ACHN (cell line): ENCODE measurements at places on chromosomes 6 and 20.

GRCh38 chr6:30875244-30876038, 8.9 kb upstream of the DDR1 start:
- DNase-seq = no peak

DNA sequence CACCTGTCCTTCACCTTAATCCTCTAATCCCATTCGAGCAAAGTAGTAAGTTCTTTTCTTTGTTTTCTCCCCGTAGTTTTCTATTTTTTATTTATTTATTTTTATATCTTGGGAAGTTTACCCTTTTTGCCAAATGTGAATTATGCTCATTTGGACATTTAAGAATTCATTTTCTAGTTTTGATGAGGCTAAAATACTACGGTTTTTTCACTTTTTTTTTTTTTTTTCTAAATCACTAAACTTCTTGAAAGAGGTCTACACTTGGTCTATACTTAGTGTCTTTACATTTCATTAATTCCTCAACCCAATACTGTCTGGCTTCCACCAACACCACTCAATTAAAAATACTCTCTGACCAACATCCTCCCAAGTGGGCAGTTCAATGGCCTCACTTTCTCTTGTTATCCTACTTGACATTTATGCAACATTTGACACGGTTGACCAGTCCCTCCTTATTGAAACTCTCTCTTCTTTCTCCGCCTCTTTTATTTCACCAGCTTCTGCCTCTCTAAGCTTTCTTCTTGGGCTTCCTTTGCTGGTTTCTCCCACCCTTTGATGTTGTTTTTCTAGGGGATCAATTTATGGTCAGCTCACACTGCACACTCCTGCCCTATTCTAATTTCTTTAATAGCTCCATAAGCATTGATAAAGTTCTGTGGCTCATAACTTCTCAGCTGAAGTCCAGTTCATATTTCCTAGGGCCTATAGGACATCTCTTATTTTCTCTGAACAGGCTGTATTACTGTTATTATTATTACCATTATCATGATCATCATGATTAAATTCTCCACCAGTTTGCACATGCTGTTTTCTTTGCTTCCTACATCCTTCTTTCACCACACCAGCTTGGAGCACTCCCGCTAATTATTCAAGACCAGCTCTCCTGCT, 72.6 kb upstream of the CITED2 start:
- no peak for DNase-seq

DNA sequence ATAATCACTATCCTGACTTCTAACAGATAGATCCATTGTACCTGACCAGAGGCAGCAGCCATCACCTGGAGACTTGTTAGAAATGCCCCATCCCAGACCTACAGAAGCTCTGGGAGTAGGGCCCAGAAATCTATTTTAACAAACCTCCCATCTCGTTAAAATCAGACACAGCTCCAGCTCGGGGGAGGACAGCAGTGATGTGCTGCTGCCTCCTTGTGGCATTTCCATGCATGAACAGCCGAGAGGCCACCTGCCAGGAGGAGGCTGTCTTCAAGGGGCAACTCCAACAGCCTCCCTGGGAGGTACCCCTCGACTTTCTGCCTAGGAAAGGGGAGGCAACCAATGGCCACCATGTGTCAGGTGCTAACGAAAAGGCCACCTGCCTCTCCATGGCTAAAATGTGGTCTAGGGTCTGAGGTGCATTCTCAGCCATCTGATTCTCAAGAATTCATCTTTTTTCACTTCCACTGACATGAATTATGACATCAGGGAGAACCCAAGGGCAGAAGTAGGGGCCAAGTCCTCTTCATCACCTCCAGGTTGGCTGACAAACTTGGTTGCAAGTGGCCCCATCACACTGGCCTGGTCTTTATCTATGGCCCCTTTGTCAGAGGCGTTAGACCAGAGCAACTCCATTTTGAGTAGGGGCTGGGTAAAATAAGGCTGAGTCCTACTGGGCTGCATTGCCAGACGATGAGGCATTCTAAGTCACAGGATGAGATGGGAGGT, 12.2 kb upstream of the KCNK15 start:
- peak; percentile 75 for DNase-seq

GRCh38 chr6:72704979-72705378, 83.1 kb downstream of the KCNQ5 start:
- peak; percentile 26 for DNase-seq

- DNase-seq = no peak
These were observed 42.7 kb downstream of the TOX2 start for GRCh38 chr20:43957392-43957791.

DNA sequence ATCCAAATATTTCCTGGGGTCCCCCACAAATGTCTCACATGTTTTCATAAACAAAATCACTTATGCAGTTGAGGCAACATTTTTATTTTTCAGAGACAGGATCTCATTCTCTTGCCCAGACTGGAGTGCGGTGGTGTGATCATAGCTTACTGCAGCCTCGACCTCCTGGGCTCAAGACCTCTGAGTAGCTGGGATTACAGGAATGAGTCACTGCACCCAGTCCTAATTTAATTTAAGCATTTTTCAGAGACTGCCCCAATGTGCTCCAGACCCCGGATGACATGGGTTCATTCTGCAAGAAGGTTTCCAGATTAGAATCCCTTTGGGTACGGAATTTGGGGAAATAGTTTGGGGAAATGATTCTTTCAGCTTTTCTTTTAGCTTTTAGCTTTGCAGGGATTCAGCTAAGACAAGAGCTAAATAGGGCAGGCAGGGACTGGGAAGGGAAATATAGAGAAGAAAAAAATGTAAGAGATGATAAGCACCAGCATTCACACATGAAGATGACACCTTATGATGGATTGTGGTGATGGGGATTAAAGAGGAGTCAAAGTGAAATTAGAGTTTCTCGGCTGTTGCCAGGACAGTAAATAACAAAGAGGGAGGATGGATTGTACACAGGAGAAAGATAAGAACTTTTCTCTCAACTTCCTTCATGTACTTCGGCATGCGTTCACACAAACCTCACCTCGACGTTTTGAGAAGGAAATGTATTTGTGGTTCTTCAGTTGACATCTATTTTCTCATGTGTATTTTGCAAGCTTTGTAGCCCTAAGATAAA, 169.4 kb upstream of the TAB2 start:
- no peak for DNase-seq

DNA sequence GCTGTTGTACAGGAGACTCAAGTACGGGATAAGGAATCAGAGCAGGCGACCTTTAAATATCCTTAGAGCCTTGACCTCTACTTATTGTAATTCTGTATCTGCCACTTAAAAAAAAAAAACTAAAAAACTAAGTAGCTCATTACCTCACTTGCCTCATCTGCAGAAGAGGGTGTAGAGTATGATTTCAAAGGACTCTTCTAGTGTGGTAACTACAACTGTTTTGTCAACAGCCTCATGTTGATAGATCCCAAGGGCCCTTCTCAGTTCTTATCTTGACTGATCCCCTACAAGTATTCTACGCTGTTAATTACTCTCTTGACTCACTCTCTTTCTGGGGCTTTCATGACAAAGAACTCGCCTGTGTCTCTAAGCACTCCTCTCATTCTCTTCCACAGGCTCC, 16.7 kb upstream of the PDYN start:
- DNase-seq = no peak

GRCh38 chr6:37303091-37303660, 45.2 kb upstream of the TMEM217 start:
- no peak for DNase-seq

- no peak for DNase-seq
These were observed 523 bp downstream of the CPXM1 start for GRCh38 chr20:2799688-2800520.

DNA sequence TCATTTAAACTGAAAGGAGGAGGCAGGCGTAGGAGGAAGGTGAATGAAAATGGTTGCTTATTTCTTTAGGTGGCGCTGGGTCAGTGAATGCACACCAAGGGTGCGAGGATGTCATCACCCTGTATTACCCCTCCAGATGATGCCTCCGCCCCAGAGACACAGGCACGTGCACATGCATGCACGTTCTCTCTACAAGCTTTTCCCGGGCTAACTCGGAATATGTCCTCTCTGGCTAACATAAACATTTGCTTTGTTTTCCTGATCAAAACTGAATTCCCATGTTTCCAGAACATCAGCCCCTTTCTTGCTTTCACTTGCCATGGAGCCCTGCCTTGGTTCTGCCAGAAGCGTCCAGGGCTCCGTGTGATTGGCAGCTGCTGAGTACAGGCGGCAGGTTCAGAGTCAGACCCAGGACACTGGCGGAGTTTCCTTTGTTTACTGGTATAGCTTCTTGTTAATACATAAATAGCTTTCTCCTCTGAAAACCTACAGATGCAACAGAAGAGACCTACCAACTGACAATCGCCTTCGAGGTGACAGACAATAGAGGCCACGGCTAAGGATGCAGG, 131.2 kb upstream of the RPS6KA2 start:
- no peak for DNase-seq

DNA sequence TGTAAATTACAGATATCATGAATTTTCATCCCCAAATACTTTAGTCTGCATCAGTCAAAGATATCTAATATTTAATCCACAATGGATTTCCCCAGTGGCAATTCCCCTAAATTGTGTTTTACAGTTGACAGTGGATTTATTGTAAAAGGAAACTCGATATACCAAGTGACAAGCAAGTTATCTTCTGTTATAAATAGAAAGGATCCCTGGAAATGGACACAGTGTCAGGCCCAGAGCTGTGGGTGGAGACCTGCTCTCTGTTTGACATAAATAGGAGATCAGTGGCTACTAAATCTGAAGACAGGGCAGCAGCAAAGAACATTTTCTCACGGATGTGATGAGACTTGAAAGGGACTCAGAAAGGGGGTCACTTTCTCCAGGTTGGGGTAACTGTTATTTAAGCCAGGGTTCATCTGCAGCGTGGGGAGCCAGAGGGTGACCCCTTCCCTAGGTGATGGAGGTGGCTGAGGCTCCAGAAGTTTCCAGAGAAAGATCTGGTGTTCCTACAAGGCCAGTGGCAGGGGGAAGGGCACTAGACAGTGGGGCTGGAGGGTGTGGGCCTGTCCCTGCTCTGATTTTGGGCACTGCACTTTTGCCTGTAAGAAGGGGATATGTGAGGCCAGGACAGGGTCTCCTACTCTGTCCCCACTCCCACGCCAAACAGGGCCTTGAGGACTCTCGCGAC, 12.3 kb upstream of the FAM110A start:
- DNase-seq = no peak

DNA sequence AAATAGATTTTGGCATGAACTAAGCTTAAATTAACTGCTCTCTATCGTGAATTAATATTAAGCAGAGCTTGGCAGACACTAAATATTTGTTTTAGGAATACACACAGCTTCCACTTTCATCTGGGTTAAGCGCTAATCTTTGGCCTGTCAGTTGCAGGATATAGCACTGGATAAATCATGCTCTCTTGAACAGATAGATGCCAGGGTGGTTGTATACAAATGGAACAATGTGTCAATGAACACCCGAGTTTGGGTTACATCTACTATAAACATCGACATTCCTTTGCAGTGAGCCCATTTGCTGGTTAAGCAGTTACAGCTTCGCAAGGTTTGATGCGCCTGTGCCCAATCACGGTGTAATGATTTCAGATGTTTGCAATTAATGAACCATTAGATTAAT, 338.2 kb upstream of the ZFP64 start:
- peak; percentile 77 for DNase-seq

DNA sequence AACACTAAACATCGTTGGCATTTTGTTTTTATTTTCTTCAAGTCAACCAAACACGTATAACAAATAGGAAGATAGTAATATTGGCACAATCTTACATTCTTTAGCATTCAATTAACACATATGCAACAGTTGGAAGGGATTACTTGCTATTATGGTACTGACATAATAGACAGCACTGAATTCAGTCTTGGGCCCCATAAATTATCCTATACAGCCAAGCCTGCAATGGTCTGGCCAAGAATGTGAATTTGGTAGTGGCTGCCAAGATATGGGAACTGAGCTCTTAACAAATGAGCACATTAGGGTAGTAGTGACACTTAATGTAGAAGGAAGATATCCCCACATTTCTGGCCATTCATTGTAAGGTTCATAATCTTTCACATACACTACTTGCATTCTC, 44.8 kb upstream of the ARHGAP18 start:
- no peak for DNase-seq

GRCh38 chr6:15386756-15387112, 140.9 kb downstream of the JARID2 start:
- no peak for DNase-seq

DNA sequence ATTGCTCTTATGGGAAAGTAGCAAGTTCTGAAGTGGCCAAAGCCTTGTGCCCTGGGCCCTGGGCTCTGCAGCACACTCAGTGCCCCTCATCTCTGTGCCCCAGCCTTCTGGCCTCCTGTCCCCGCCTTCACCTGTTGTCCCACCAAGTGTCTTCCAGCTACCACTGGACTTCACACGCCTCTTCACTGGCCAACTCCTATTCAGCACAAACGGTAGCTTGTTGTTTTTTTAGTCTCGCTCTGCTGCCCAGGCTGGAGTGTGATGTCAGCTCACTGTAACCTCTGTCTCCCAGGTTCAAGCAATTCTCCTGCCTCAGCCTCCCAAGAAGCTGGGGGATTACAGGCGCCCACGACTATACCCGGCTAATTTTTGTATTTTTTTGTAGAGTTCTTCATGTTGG, 4.8 kb downstream of the CCHCR1 start:
- peak; percentile 56 for DNase-seq

- no peak for DNase-seq
These were observed 92.0 kb downstream of the ARHGAP18 start for GRCh38 chr6:129617986-129618385.

GRCh38 chr6:39303425-39304153, 10.6 kb downstream of the KCNK17 start:
- no peak for DNase-seq

DNA sequence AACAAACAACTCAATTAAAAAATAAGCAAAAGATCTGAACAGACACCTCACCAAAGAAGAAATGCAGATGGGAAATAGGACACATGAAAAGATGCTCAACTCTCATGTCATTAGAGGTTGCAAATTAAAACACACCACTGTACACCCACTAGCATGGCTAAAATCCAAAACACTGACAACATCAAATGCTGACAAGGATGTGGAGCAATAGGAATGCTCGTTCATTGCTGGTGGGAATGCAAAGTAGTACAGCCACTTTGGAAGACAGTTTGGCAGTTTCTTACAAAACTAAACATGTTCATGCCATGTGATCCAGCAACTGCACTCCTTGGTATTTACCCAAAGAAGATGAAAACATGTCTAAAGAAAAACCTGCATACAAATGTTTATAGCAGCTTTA, 47.2 kb downstream of the CDK19 start:
- DNase-seq = no peak

DNA sequence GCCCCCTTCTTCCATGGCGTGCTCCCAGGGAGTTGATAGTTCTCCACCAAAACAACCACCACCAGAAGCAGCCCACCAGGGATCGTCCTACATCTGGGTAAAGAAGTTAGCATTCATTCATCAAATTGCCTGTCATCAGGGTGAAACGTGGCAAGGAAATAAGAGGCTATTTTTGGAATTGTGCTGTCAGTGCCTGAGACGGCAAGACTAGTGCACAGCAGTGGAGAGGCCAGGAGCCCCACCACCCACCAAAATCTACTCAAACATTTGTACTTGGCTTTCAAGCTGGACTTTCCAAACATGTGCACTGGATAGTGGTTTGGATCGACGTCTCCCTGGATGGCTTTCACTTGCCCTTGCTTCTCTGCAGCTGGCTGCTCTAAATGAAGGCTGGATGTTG, 44.8 kb downstream of the TXNDC5 start:
- no peak for DNase-seq

- DNase-seq = no peak
These were observed 92.5 kb downstream of the SESN1 start for GRCh38 chr6:109002051-109002697.

GRCh38 chr6:42790549-42791181, 8.8 kb downstream of the BICRAL start:
- no peak for DNase-seq
